Endothelial cell of umbilical vein (primary cell): ENCODE measurements at places on chromosomes 7 and 10. TPM values are rescaled to one million over a fixed set of nuclear protein-coding genes. Genes with fewer than 3 reads are reported as not detected.

The ECHS1 gene
- 91.9 and 108 TPM in 2 replicates for total RNA-seq

The RTKN2 gene
- 4.8 and 5.5 TPM in 2 replicates for total RNA-seq

The SFTPA1 gene
- not detected in 2 replicates for total RNA-seq

The ZSCAN21 gene
- total RNA-seq = 7.4 and 7.7 TPM in 2 replicates

The GFRA1 gene
- total RNA-seq = 0.88 and 0.95 TPM in 2 replicates

The CYP17A1 gene
- total RNA-seq = not detected in 2 replicates

The PHYHIPL gene
- not detected in 2 replicates for total RNA-seq

The ELN gene
- 0.18 and 1.7 TPM in 2 replicates for total RNA-seq

The GIMAP8 gene
- 67.5 and 71.8 TPM in 2 replicates for total RNA-seq

DNA sequence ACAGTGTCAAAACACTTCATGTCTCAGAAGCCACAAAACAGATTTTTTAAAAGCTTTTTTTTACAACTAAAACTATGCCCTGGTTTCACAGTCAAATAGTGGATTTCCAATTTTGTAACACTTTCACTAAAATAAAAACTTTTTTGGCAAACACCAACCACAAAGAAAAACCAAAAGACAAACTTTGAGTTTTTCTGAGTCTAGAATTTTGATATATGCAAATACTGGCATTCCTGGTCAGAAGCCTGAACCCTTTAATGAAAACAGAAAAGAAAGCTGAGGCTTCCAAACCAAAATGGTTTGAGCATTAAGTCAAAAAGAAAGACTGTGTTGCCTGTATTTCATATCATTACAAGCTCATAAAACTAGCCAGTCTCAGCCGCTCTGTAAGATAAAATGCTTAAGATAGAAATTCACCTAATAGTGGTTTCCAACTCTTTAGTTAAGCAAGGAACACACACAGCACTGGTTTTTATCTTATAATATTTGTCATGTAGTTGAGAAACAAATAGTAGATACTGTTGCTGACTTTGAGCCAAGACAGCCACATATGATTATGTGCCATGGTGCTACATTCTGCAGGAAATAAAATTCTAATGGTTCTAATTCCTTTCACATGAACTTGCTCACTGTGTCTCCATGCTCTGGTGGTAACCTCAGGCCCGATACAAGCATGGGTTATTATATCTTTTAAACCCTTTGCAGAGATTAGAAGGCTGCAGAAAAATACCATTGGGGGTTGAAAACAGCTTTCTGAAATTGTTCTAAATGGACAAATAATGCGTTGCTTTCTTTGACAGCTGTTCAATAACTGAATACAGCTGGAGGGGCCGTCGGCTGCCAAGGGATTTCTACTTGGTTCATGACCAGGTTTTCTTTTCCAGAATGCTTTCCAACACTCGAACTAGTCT is 49.4 kb downstream of the FAM171A1 start:
- peak; percentile 15 for DNase-seq

GRCh38 chr7:151803841-151804240 is 73.1 kb downstream of the PRKAG2 start:
- no peak for DNase-seq

- DNase-seq = no peak
Measured at GRCh38 chr7:67696878-67697277, 700.2 kb downstream of the TYW1 start.

- DNase-seq = no peak
Measured at GRCh38 chr10:66671562-66671961, 254.3 kb upstream of the LRRTM3 start.

- DNase-seq = no peak
Measured at GRCh38 chr10:33265621-33266020, 68.8 kb downstream of the NRP1 start.

DNA sequence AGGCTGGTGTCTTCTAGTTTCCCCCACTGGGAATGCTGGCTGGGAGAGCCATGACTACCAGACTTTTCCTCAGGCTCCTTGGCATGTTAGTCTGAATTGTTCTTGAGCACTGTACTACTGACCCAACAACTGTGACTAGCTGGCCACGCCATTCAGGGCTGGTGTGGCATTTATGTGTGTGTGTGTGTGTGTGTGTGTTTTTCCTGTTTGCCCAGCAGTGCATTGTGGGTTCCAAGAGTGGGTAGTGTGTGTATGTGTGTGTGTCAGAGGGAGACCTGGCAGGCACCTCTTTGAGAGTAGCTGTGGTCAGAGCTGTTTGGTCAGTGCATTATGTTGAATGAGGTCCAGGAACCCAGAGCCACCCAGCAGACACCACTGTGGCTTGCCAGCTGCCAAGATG is 9.2 kb downstream of the PCBD1 start:
- no peak for DNase-seq

DNA sequence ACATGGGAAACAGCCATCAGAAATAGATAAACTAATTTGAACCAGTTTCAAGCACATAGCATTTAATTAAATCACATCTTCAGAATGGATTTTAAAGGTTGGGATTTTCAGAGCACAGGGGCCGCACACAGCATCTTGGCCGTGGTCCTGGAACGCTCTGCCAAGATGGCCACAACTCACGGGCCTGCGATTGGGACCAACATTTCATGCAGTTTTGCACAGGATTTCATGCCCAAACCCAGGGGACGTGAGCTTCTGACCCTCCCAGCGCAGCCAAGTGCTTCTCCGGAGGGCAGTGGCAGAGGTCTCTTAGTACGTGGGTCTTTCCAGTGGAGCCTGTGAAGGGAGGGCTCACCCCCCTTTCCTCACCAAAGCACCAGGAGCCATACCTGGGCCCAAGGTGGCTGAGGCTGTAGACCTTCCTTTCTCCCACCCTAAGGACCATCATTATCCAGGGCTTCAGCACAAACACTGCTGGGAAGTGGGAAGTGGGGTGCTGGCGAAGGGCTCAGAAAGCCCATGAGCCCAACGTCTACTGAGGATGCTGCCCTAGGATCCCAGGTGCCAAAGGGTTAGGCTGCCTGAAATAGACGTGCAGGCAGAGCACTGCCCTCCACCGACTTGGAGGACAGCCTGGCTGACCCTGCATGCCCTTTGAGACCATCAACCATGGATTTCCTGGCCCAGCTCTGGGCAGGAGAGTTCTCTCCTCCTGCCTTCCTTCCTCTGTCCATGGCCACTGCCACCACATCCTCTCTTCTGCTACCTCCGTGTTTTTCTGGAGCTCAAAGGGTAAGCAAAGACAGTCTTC is 611.2 kb upstream of the MGMT start:
- DNase-seq = no peak

DNA sequence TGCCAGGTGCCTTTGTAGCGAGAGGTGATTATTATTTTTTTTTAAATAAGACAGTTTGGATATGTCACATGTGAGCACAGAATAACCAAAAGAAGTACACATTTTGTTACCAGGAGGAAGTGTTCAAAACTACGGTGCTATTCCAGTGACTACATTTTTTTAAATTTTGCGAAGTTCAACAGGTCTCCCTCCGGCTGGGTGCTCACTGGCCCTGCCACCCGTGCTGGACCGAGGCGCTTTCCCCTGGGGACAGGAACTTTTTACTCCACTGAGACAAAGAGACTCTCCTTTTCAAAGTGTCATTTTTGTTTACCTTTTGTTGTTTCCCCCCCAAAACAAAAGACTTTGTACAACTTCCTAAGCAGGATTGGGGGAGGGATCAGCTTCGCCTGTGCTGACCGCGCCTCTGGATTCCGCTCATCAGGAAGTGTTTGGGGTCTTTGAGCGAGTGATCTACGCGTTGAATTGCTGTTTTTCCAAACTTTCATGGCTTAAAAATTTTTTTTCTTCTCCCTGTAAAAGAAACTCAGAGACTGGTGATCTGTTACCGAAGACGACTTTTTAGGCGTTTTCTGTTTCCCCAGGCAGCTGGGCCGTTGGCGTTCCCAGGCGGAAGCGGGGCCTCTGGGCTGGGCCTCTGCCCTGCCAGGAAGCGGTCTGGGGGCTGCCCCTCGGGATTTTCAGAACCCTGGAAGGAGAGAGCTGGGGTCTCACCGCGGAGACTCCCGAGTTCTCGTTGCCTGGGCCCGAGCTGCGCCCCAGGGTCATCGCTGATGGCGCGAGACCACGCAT is 7.2 kb downstream of the EN2 start:
- no peak for DNase-seq

DNA sequence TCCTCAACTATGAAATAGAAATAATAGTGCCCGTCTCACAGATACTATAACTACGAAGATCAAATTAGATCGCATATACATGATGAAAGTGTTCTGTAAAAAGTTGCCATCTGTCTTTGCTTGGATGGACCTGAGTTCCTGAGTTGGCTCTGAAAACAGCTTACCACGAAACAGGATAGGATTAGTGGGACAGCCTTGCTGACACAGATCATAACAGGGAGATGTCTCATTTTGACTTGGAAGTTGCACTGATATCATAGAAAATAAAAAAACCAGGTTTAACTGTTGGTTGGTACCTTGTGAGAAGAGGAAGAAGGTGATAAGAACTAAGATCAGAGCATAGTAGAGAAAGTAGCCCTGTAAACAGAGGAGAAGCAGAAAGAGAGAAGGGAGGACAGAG is 79.3 kb upstream of the AGBL3 start:
- DNase-seq = no peak

- DNase-seq = no peak
Measured at GRCh38 chr7:30069096-30069867, 41.1 kb downstream of the PLEKHA8 start.

GRCh38 chr7:24279512-24279911 is 4.5 kb upstream of the NPY start:
- no peak for DNase-seq

DNA sequence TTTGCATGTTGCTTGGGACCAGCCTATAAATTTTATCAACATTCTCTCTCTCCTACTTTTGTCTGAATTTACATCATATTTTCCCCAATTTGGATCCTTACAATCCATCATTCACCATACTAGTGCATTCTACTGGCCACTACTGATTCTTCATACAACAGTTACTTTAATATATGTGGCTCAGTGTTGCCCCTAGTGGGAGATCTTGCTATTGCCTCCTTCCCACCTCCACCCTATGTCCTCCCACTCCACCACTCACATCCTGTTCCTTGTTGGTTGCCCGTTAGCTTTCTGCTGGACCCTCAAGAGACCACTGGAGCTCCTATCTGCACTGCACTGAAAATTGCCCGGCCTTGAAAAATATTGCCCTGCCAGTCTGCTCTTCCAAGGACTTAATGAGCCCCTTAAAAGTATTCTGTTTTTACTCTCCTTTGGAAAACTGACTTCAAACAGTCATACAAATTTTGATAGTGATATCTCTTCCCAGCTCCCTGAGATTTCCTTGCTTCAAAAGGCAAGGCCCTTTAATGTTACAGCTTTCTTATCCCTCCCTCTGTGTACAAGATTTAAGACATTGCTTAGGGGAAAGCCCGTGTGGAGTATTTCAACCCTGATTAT is 243.2 kb upstream of the TMEM229A start:
- peak; percentile 44 for DNase-seq

DNA sequence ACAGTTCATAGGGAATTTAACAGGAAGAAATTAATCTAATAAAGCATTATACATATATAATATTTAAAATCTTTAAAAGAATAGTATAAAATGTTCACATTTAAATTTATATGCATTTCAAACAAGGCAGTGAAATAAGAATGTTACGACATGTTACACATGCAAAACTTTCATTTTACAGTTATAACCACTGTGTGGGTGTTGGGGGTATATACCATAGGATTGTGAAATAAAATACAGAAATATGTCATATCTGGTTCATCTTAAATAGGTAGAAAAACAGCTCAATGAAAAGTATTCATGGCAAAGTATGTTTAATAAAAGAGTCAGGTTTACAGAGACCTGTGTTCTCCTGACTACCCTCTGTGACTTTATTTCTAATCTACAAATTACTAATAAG is 45.6 kb downstream of the CHCHD3 start:
- DNase-seq = no peak

- no peak for DNase-seq
Measured at GRCh38 chr7:141381794-141382427, 169.3 kb upstream of the AGK start.

- no peak for DNase-seq
Measured at GRCh38 chr10:6926971-6927370, 346.9 kb upstream of the PRKCQ start.

- DNase-seq = no peak
Measured at GRCh38 chr7:35613150-35613549, 81.8 kb downstream of the HERPUD2 start.

- DNase-seq = no peak
Measured at GRCh38 chr10:30974773-30975415, 56.8 kb downstream of the ZNF438 start.

DNA sequence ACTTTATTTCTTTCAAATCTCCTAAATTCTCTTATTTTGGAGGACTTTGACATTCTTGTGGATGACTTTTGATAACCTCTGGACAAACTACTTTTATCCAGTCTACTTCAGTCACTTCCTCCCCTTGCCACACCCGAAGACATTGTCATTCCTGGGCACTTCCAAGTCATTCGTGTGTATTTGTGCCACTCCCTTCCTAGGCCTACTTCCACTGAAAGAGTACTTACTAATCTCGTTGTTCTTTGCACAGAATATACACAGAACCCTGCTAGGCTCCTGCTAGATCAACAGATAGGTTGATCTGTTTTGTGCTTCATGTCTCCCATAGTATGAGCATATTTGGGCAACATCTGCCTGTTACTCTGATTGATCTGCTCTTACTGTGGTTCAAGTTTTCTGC is 355.4 kb downstream of the HGF start:
- DNase-seq = no peak

DNA sequence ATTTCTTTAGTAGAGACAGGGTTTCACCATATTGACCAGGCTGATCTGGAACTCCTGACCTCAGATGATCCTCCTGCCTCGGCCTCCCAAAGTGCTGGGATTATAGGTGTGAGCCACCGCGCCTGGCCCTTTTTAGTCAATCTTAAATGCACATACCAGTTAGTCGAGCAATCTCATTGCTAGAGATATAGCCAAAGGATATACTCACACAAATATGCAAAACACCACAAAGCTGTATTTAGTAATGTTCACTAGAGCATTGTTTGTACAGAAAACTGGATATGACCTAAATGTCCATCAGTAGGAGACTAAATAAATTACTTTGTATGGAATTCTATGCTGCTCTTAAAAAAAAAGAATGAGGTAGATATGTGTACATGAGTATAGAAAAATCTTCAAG is 24.5 kb upstream of the IL6 start:
- no peak for DNase-seq

DNA sequence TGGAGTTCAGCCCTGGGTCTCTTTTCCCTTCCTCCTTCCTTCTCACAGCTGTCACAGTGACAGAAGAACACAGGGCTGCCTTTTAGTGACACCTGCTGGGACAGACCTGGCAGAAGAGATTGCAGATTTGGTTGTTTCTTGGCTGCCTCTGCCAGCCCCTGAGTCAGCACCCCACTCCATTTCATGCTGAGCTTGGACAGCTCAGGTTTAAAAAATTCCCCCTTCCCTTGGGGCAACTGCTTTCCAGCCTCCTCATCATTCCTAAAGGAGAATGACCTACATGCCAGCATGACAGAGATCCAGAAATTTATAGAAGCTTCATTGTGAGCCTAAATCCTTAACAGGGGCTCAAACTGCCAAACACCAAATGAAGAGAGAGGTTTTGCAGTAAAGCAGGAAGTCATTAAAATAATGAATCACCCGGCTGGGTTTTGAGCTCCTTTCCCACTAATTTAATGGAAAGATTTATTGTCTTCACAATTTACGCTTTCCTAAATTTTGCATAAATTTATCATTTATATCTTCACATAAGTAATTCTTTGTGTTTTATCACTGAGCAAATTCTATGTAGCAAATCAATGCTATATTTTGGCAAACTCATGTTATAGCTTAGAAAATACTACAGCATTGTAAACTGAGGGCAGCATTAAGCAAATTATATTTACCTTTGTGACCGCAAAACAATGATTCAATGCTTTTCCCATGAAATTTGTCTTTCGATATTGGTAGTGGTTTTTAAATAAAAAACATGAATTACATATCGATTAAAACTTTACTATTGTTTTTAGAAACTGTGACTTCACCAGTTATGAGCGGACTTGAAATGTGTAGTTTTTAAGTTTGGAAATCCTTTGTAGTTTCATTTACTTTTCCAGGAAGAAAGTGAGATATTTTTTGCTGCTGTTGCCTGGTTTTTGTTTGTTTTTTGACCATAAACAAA is 399.5 kb upstream of the ANKRD30A start:
- DNase-seq = peak; percentile 66
